CD4-positive, alpha-beta T cell treated with Interferon alpha-2 for 1 hour (primary cell): ENCODE measurements at places on chromosomes 4 and X.

DNA sequence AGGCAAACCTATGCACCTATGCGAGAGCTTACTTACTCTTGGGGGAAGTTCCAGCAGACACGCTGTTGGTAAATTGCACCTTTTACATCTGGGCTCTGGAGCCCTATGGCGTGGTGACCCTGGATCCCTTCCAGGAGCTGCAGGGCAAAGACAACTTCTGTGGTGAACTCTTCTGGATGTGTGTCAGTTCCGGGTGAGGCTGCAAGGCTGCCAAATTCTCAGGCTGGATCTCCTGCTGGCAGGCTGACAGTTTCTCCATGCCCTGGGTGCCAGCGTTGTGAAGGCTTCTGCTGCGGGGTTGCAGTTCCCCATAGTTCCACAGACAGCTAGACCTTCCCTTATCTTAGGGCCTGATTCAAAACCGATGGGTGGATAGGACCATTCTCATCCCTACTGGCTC is 37.9 kb downstream of the RAP2C start:
- DNase-seq, result no peak

GRCh38 chr4:166202991-166203390 is 330.0 kb downstream of the TLL1 start:
- DNase-seq, result no peak

- DNase-seq, result no peak
Observed at GRCh38 chr4:144556636-144557035, 89.3 kb upstream of the HHIP start.

GRCh38 chr4:153466081-153466948 is at the start of gene TMEM131L:
Gene TMEM131L, plus strand, starts transcription at chr4:153466360. Its CDS starts 38 bp downstream, at chr4:153466398.
- DNase-seq, result peak; percentile 76

DNA sequence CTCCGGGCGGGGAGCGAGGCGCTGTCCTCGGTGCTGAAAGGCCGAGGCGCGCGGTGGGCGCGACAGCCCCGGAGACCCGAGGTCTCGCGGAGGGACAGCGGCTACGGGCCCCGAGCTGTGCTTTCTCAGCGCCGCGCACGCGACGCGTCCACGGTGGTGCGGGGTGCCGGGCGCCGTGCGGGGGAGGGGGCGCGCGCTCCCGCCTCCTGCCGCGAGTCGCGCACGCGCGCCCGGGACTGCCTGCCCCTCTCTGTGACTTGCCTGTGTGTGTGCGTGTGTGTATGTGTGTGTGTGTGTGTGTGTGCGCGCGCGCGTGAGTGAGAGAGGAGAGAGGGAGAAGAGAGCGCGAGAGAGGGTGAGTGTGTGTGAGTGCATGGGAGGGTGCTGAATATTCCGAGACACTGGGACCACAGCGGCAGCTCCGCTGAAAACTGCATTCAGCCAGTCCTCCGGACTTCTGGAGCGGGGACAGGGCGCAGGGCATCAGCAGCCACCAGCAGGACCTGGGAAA is at the start of gene GRIA2:
Gene GRIA2, plus strand, starts transcription at position 358 of the 511 bp plus-strand sequence. CDS start 315 bp downstream, outside the sequence.
- no peak for DNase-seq

DNA sequence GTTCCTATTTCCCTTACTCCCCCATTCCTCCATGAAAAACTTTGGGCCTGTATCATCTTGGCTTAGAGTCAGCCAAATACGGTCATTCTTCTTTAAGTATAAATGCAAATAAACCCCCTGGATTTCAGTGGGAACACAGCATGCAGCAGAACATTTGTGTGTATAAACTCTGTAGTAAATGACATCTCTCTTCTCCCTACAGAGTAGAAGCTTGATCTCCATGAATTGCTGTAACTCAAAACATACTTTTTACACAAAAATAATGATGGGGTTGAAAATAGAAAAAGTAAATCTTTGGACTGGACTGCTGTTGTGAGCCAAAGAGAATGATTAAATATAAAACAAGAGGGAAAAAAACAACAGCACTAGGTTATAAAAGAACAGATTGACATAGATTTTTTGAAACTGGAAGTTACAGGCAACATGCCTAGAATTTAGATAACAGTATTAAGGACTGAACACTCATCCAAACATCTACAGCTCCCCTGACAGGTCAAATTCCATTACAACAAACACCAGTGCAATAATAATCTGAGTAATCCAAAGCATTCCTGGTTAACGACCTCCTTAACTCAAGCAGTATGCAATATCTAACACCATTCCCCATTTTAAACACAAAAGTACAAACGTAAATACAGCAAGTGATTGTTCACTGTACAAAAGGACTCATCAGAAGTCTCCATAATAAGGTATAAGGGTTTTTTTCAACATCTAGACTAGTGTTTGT is 30.7 kb downstream of the TSPAN5 start:
- DNase-seq, result no peak

DNA sequence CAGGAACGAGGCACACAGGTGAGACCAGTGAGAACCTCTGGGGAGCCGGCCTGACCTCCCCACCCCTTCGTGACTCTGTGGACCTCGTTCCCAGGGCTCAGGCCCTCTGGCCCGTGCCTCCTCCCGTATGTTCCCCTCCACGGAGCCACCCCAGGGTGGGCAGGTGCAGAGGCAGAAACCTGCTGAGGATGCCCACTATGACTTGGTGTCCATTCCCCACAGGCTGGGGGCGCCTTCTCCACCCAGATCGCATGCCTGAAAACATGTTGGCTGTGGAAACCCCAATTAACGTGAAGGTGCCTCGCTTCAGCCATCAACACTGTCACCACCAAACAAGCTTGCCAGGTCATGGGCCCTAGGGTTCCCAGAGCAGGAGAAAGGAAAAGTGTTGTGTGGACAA is 27.0 kb downstream of the BLOC1S4 start:
- no peak for DNase-seq

DNA sequence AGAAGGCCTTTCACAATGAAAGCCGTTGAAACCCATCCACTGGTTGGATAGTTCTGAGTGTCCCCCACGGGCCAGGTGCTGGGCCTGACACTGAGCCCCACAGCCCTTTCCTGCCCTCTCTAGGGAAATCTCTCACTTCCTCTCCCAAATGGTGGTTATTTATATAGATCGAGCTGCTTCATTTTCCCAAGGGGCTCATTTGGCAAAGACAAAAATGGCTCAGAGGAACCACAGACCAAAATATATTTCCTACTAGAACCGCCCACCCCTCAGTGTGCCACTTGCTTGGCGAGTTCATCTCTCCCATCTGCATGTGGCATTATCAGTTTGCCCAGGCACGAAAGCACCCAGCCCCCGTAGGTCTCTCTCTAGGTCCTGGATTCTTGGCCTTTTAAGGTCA is 53.3 kb upstream of the STIM2 start:
- no peak for DNase-seq

DNA sequence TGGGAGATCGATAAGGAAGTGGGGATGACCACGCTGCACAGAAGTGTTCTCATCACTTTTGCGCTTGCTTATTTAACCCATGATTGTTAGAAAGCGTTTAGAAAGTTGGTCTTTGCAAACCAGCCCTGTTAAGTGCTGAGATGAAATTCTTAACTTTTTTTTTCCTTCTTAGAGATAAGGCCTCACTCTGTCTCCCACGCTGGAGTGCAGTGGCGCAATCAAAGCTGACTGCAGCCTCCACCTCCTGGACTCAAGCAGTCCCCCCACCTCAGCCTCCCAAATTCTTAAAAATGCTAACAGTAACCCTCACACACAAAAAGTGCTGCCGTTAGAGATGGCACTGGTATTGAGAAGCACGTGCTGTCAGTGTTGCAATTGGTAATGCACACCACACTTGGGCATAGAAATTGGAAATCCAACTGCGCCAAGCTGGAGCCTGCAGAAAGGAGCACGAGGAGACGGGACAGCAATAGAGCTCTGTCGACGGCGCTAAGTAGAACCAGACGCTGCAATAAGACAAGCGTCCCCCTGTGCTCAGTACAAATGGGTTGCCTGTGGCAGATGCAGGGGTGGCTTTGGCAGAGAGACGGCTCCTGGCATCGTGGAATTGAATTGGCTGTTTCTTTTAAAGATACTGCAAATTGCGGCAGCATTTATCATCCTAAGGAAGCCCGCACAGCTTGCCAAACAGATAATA is 113.4 kb downstream of the TBL1X start:
- no peak for DNase-seq

GRCh38 chr4:164484551-164484950 is 269.4 kb upstream of the SMIM31 start:
- no peak for DNase-seq

DNA sequence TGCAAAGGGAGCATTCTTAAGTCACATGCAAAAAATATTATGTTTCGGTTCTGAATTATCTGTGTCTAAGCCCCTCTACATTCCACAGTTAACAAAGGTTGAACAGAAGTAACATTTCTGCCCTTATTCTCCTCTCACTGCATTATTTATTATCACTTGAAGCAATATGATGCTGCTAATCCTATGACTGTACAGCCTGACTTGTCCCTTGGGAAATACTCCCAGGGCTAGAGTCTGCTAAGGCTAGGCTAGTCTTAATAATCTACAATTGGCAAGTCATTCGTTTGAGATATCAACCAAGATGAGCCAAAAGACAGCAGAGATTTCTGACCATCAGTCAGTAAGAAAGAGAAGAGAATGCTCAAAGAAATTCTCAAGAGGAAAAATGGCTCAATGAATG is 226.9 kb upstream of the HCCS start:
- DNase-seq, result no peak

- no peak for DNase-seq
Observed at GRCh38 chr4:185318679-185319078, 77.0 kb downstream of the LRP2BP start.

DNA sequence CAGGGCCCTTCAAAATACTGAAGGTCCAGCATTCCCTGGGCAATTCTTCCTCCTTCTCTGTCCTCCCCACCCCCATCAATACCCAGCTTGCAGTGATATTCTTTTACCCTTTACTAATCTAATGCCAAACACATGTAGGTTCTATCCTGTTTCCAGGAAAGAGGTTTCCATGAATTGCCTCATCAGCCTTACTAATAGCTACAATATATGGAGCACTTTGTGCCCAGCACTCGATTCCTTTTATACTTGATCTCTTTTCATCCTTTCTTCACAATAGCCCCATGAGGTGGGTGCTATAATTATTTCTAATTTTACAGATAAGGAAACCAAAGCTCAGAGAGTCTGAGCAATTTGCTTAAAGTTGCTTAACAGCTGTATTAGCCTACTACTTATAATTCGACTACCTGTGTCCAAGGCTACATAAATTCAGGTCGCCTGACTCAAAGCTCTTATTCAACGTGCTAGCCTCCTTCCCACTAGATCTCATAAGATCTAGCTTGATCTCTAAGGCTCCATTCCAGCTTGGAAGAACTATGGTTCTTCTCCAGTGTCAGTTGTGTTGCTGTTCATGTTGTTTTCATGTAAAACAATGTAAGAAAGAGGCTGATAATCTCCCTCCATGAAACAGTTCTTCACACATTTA is 229.6 kb upstream of the PGRMC2 start:
- DNase-seq, result no peak

- no peak for DNase-seq
Observed at GRCh38 chrX:31057291-31057690, 14.6 kb downstream of the FTHL17 start.

DNA sequence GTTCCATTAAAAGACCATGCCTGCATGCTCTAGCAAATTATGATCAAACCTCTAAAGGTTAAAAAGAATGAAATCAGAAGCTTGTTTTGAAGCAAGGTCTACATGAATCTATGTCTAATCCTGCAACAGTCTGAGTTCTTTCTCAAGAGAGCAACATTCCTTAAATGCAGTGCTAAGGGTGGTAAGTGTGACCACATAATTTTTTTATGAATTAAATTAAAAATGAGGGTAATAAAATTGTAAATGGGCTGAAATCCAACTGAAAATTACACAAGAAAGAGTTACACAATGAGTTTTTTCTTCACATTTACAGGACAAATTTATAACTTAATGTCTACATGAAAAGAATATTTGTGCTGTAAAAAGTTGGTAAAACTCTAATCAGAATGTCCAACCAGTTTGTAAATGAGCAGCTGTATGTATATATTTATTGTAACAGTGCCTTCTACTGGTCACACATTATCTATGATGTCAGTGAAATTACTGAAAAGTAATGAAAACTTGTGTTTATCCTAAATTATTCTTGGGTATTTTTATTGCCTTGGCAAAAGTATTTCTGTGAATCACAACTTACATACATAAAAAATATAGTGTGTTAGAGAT is 336.3 kb upstream of the PITX2 start:
- no peak for DNase-seq

GRCh38 chrX:150197388-150197787 is 165.7 kb upstream of the MAMLD1 start:
- no peak for DNase-seq

GRCh38 chr4:6267573-6267972 is 2.1 kb upstream of the WFS1 start:
- no peak for DNase-seq

DNA sequence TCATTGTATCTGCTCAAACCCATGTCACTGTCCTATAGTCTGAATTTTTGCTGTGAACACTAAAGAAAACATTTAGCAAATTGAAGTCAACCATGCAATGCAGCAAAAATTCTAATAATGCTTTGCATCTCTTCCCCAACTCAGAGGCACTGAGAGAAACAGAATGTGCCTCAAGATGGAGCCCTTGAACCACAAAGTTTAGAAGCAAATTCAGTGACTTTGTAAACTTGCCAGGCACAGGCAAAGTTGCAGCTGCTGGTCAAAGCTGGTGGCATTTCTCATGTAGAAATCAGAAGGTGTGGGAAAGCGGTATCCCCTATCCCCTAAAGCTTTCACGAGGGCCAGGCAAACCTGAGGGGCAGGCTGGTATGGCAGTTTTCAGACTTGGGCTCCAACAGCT is 121.7 kb upstream of the DIPK2B start:
- DNase-seq, result peak; percentile 11

DNA sequence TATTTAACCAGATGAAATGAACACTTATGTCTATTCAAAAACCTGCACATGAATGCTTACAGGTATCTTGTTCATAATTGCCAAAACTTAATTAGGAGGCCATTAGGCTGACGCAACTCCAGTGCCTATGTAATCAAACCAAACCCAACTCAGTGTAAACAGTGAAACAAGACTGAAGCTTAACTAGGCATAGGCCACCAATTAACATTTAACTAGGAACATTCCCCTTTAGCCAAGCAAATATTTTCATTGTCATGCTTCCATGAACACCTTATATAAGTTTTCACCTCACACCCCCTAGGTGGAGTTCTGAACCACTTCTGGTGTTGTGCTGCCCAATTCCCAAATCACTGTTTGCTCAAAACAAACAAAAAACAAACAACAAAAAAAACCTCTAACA is 686.0 kb downstream of the STPG2 start:
- DNase-seq, result no peak

- no peak for DNase-seq
Observed at GRCh38 chr4:139973616-139974015, 180.4 kb downstream of the MAML3 start.

GRCh38 chr4:100285121-100285520 is 94.9 kb upstream of the DDIT4L start:
- DNase-seq, result no peak

GRCh38 chr4:173258866-173259265 is 75.3 kb downstream of the HMGB2 start:
- DNase-seq, result no peak

DNA sequence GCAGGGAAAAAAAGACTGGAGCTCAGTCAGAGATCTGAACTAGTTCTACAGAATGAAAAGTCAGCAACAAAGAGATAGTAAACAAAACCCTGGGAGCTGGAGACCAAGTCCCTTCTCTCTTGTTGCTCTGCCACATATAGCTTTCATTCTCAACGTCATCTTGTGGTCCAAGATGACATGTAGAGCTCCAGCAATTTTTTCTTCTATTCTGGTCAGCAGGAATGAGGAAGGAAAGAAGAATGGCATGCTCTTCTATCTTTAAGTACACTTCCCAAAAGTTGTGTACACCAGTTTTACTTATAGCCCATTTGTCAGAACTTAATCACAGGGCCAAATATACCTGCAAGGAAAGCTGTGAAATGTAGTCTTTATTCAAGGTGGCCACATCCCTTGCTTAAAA is 45.6 kb downstream of the RAP2C start:
- no peak for DNase-seq
